Activated CD4-positive, alpha-beta T cell treated with anti-CD3 and anti-CD28 coated beads for 36 hours (primary cell): ENCODE measurements at places on chromosomes 1 and 21. TPM values are rescaled to one million over a fixed set of nuclear protein-coding genes. Genes with fewer than 3 reads are reported as not detected.

DNA sequence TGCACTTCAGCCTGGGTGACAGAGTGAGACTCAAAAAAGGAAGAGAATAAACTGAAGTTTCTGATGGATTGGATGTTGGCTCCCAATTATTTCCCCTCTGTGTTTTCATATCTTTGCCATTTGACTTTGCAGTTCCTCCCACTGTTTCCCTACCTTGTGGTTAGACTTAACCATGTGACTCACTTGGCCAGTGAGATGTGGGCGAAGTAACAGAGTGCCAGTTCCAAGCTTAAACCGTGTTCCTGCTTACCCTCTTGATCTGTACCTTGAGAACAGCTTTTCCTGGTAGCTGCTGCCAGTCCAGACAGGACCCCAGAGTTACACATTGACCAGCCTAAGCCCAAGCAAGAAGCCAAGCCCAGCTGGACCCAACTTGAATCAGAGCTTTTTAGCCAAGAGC lies 323.4 kb downstream of the LTN1 start:
- no peak overlapping the region for H3K27ac ChIP-seq
- peaks cover 3% of the 10 kb centered on the region for H3K4me1 ChIP-seq
- no peaks in the 10 kb centered on the region for H3K27me3 ChIP-seq
- peaks cover 3% of the 10 kb centered on the region for H3K36me3 ChIP-seq
- DNase-seq = no peak

GRCh38 chr1:88800382-88801051 lies 90.8 kb downstream of the GTF2B start:
- no peaks in the 10 kb centered on the region for H3K27me3 ChIP-seq
- peak overlapping the region; percentile 39 for H3K27ac ChIP-seq
- peaks cover 28% of the 10 kb centered on the region for H3K36me3 ChIP-seq
- peak; percentile 59 for DNase-seq
- H3K4me3 ChIP-seq = no peak overlapping the region

- H3K4me3 ChIP-seq = no peak overlapping the region
- H3K27me3 ChIP-seq = no peaks in the 10 kb centered on the region
- DNase-seq = no peak
- H3K27ac ChIP-seq = no peak overlapping the region
- no peaks in the 10 kb centered on the region for H3K36me3 ChIP-seq
These were observed 7.5 kb downstream of the LPAR3 start for GRCh38 chr1:84885469-84885868.

DNA sequence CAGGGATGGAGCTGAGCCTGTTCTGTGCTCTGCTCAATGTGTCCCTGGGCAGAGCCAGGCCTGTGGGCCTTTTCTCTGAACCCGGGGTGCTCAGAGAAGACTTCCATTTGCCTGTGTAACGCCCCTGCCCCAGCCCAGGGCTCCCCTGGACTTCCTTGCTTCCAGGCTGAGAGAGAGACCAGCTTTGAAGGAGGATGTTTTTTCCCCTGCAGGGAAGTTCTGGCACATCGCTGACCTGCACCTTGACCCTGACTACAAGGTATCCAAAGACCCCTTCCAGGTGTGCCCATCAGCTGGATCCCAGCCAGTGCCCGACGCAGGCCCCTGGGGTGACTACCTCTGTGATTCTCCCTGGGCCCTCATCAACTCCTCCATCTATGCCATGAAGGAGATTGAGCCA lies 10.2 kb downstream of the SMPDL3B start:
- no peaks in the 10 kb centered on the region for H3K36me3 ChIP-seq
- DNase-seq = no peak
- H3K27ac ChIP-seq = no peak overlapping the region
- peaks cover 21% of the 10 kb centered on the region for H3K4me1 ChIP-seq

GRCh38 chr1:186605762-186606350 lies 74.4 kb downstream of the PTGS2 start:
- H3K27ac ChIP-seq = no peak overlapping the region
- H3K4me3 ChIP-seq = no peak overlapping the region
- H3K27me3 ChIP-seq = peaks cover 21% of the 10 kb centered on the region
- DNase-seq = peak; percentile 47
- no peaks in the 10 kb centered on the region for H3K36me3 ChIP-seq

- no peaks in the 10 kb centered on the region for H3K36me3 ChIP-seq
- H3K27ac ChIP-seq = no peak overlapping the region
- H3K27me3 ChIP-seq = peaks cover 3% of the 10 kb centered on the region
- H3K4me1 ChIP-seq = peaks cover 7% of the 10 kb centered on the region
- H3K4me3 ChIP-seq = no peak overlapping the region
These were observed 7.6 kb downstream of the CAPN9 start for GRCh38 chr1:230754796-230755195.

DNA sequence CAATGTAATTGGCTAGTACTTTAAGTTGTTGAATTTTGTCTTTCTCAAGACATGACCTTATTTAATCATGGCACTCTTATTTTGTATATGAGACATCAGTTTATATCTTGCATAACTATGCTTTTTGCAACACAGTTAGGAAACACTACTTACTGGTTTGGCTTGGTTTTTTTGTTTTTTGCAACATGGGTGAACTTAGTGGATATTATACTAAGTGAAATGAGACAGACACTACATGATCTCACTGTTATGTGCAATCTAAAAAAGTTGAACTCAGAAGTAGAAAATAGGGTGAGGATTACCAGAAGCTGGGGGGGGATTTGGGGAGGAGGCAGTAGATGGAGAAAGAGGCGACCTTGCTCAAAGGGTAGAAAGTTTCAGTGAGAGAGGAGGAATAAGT lies 132.1 kb downstream of the PLA2G4A start:
- H3K4me1 ChIP-seq = no peaks in the 10 kb centered on the region
- no peak for DNase-seq
- peaks cover 3% of the 10 kb centered on the region for H3K27me3 ChIP-seq

The LCE6A gene
- total RNA-seq = not detected

DNA sequence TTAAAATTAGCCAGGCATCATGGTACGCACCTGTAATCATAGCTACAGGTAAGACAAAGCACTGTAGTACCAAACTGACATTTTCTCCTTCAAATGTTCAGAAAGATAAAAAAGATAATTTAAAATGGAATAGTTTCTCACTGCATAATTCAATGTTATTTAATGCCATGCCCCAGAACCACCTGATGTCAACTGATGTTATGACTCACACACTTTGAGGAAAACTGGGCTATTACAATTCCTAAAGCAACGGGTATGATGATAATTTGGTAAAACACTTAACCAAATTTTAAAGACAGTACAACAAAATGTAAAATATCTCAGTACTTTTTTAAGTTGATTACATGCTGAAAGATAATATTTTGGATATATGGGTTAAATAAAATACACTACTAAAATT lies 22.9 kb upstream of the PLEKHO1 start:
- H3K27me3 ChIP-seq = no peaks in the 10 kb centered on the region
- H3K4me1 ChIP-seq = peaks cover 20% of the 10 kb centered on the region
- DNase-seq = no peak
- H3K4me3 ChIP-seq = no peak overlapping the region

DNA sequence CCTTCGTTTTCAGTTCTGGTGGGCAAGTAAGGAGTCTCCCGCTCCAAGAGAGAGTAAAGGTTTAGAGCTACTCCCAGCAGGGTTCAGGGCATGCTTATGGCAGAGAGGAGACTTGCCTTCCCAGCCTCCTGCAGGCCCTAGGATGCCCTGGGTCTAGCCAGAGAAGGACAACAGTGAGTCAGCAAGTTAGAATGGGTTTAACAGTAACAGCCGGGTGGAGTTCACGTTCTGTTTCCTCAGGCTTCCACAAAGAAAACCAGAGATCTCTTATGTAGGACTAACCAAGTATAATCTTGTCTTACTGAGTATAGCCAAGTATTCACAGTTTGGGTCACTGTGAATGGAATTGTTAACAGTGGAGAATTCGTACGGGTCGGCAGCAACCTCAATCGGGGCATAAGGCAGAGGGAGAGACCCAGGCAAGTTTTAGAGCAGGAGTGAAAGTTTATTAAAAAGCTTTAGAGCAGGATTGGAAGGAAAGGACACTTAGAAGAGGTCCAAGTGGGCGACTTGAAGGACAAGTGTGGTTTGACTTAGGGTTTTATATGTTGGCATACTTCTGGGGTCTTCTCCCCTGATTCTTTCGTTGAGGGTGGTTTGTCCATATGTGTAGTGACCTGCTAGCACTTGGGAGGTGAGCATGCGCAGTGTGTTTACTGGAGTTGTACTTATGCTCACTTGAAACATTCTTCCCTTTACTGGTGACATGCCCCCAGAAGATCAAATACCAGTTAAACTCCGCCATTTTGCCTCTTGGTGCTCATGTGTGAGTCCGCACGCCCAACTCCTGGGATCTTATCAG lies 4.5 kb downstream of the OVAAL start:
- DNase-seq = no peak
- no peak overlapping the region for H3K27ac ChIP-seq
- no peaks in the 10 kb centered on the region for H3K36me3 ChIP-seq
- peaks cover 9% of the 10 kb centered on the region for H3K27me3 ChIP-seq
- H3K4me1 ChIP-seq = no peaks in the 10 kb centered on the region
- no peak overlapping the region for H3K4me3 ChIP-seq

The MPZ gene
- total RNA-seq = 4.6 TPM

The NTRK1 gene
- total RNA-seq = 4.4 TPM

- no peaks in the 10 kb centered on the region for H3K36me3 ChIP-seq
- H3K27ac ChIP-seq = no peak overlapping the region
- no peak for DNase-seq
- H3K4me1 ChIP-seq = no peaks in the 10 kb centered on the region
- no peaks in the 10 kb centered on the region for H3K27me3 ChIP-seq
- H3K4me3 ChIP-seq = no peak overlapping the region
These were observed 446.8 kb downstream of the NUF2 start for GRCh38 chr1:163768576-163768975.

The SLC16A4 gene
- total RNA-seq = 0.14 TPM

DNA sequence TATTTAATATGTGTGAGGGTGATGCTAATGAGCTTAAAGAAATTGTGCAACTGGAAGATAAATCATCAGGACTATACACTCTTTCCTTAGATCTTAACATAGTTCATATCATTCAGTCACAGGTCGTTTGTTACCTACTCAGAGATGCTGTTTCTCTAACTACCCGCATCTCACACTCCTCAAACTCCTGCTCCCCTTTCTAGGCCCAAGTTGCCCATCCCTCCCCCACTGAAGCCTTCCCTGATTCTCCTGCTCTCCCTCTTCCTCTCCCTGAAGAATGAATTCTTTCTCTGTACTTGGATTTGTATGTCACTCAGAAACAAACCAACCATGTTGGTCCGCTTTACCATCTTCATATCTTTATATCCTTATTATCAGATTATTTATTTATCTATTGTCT lies 9.1 kb downstream of the SH3GLB1 start:
- no peaks in the 10 kb centered on the region for H3K27me3 ChIP-seq
- H3K27ac ChIP-seq = no peak overlapping the region
- DNase-seq = no peak
- peaks cover 41% of the 10 kb centered on the region for H3K4me1 ChIP-seq
- H3K36me3 ChIP-seq = peaks cover 8% of the 10 kb centered on the region

DNA sequence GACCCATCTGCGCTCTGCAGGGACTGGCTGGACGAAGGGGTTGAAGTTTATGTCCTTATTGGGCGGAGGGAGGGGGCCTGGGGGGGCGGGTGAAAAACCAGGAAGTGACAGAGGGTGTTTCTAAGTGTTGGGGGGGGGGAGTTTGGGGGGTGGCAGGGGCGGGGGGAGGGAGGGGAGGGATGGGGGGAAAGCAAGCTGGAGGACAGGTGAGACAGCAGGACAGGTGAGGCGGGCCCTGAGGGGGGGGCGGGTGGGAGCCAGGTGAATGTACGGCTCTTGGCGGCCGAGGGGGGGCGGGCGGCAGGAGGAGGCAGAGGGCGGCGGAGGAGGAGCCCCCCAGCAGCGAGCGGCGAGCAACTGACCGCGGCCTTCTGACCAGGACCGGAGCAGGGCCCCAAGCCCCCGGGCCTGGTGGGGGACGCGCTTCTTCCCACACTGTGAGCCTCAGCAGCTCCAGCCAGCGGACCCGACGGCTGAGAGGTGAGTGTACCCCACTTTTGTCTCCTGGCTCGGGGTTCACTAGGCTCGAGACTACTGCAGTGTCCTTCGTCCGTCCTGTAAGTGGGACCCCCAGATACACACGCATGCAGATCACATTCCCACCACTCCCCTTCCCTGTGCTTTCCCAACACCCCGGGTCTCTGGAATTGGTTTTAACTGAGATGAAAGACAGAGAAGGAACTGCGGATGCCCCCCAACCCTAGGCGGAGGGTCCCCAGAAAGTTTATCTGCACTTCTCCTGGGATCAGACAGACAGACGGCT lies at the start of gene ZBTB7B:
TSS of gene ZBTB7B (plus strand) at position 339 of the 763 bp plus-strand sequence. CDS start 11,859 bp downstream, outside the sequence.
- peak within 1 kb of the TSS; percentile 96 for H3K4me3 ChIP-seq
- peaks cover 9% of the 10 kb centered on the region for H3K36me3 ChIP-seq
- DNase-seq = peak; percentile 42
- H3K4me1 ChIP-seq = peaks cover 55% of the 10 kb centered on the region
- H3K27ac ChIP-seq = peak within 1 kb of the TSS; percentile 96

GRCh38 chr1:87204441-87204840 lies 124.2 kb upstream of the LMO4 start:
- no peak overlapping the region for H3K4me3 ChIP-seq
- no peaks in the 10 kb centered on the region for H3K36me3 ChIP-seq
- peaks cover 44% of the 10 kb centered on the region for H3K27me3 ChIP-seq
- DNase-seq = no peak

The DMRTA2 gene
- not detected for total RNA-seq

- H3K4me1 ChIP-seq = no peaks in the 10 kb centered on the region
- H3K4me3 ChIP-seq = no peak overlapping the region
- no peaks in the 10 kb centered on the region for H3K27me3 ChIP-seq
- no peak overlapping the region for H3K27ac ChIP-seq
These were observed 18.7 kb downstream of the CYYR1 start for GRCh38 chr21:26554365-26554764.

DNA sequence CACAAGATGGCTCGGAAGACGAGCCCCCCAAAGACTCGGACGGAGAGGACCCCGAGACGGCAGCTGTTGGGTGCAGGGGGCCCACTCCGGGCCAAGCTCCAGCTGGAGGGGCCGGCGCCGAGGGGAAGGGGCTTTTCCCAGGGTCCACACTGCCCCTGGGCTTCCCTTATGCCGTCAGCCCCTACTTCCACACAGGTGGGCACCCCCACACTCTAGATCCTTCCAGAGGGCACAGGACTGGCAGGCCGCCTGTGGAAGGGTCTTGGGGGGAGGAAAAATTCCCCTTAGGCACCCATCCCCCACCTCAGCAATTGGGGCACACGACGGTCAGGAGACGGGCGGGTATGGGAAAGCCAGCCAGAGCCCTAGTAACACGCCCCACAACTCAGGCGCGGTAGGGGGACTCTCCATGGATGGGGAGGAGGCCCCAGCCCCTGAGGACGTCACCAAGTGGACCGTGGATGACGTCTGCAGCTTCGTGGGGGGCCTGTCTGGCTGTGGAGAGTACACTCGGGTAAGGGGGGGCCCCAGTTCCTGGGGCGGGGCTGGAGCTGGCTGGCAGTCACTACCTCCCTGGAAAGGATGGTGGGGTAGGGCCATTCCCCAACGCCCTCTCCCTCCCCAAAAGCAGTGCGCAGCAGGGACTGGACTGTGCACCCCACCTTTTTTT lies 16.1 kb downstream of the NOC2L start:
- peaks cover 5% of the 10 kb centered on the region for H3K4me1 ChIP-seq
- H3K4me3 ChIP-seq = no peak overlapping the region
- no peak for DNase-seq
- peaks cover 17% of the 10 kb centered on the region for H3K36me3 ChIP-seq

DNA sequence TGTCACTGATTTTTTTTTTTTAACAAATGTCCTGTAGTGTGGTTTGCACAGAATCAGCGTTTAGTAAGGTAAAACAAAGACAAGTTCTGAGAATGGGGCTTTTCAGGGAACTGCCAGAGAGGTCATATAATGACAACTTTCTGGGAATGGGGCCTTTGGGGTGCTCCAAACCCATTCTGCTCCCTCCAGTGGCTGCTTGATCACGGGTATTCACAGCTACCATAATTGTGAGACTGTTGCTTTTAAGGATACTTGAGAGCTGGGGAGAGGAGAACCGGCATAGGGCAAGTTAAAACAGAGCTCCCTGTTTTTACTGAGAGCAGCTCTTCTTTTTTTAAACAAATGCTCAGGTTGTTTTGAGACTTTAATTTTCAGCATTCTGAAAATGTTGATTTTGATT lies 48.2 kb downstream of the CYP2J2 start:
- H3K27me3 ChIP-seq = no peaks in the 10 kb centered on the region
- no peak overlapping the region for H3K4me3 ChIP-seq
- no peaks in the 10 kb centered on the region for H3K4me1 ChIP-seq
- no peak overlapping the region for H3K27ac ChIP-seq
- no peak for DNase-seq
